ENCODE measurements at places on chromosomes 6 and 20. TPM values are rescaled to one million over a fixed set of nuclear protein-coding genes. Genes with fewer than 3 reads are reported as not detected.

The NFATC2 gene
- 6.8 TPM for polyA plus RNA-seq

The PRSS35 gene
- polyA plus RNA-seq = 0.29 TPM

The CAGE1 gene
- polyA plus RNA-seq = not detected

The SULF2 gene
- 57.0 TPM for polyA plus RNA-seq

The TFAP2C gene
- 0.70 TPM for polyA plus RNA-seq
